ENCODE measurements at places on chromosomes 16 and 17. TPM values are rescaled to one million over a fixed set of nuclear protein-coding genes. Genes with fewer than 3 reads are reported as not detected.

The KRTAP3-1 gene
- polyA plus RNA-seq, result not detected

The TMIGD1 gene
- polyA plus RNA-seq, result not detected

The KCNH4 gene
- 0.78 TPM for polyA plus RNA-seq

The PNMT gene
- not detected for polyA plus RNA-seq

Data from neural cell (in vitro differentiated cells).